Dermis microvascular lymphatic vessel endothelial cell (primary cell): ENCODE measurements at places on chromosomes 2 and 18. TPM values are rescaled to one million over a fixed set of nuclear protein-coding genes. Genes with fewer than 3 reads are reported as not detected.
A peak's percentile ranks its signal among the peaks of the same experiment; 100 is the strongest.

- no peak for DNase-seq
These were observed 585.7 kb upstream of the GCFC2 start for GRCh38 chr2:76296438-76296837.

- no peak for DNase-seq
These were observed 94.9 kb upstream of the PAPOLG start for GRCh38 chr2:60661073-60661738.

ALPG gene
- total RNA-seq, result not detected in 2 replicates

GRCh38 chr2:160417745-160418397 is 75.7 kb downstream of the RBMS1 start:
- peak; percentile 72 for DNase-seq

- DNase-seq, result no peak
These were observed 616 bp downstream of the RNPEPL1 start for GRCh38 chr2:240568678-240569522.

SH3BP4 gene
- total RNA-seq, result 16.0 and 21.7 TPM in 2 replicates

DNA sequence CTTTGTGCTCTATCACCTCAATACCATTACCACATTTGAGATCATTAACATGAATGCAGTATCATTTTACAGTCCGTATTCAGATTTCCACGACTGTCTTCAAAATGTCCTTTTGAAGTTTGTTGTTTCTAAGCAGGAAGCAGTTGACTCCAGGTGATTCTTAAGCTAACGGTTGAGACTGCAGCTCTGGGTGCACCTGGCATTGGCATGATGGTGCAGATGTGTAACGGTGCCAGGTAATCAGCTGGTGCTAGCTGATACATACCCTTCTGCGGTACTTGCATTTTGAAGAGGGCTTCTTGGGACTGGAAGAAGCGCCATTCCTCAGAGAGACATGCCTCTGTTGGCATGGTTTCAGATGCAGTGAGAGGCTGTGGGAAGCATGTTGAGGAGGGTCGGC is 19.5 kb downstream of the SIGLEC15 start:
- DNase-seq, result no peak

GRCh38 chr18:46712406-46712805 is 44.4 kb downstream of the ST8SIA5 start:
- DNase-seq, result peak; percentile 14

GRCh38 chr2:221077799-221078198 is 494.3 kb downstream of the EPHA4 start:
- DNase-seq, result no peak

FABP1 gene
- total RNA-seq, result not detected in 2 replicates

DNA sequence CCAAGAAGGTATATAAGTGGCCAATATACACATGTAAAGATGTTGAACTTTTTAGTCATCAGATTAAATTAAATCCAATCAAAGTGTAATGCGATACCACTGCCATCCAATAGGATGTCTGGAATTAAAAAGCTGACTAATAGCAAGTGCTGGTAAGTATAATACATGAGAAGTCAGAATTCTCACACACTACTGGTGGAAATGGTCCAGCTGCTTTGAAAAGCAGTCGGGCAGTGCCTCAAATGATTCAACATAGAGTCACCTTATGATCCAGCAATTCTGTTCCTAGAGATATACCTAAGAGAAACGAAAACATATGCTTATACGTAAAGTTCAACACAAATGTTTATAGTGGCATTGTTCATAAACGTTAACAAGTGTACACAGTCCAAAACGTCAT is 124.1 kb upstream of the MYT1L start:
- no peak for DNase-seq

ADAM23 gene
- 0.77 and 1.0 TPM in 2 replicates for total RNA-seq

- DNase-seq, result no peak
These were observed 16.5 kb upstream of the PSD4 start for GRCh38 chr2:113157118-113157896.

CSRNP3 gene
- 0.13 and 0.38 TPM in 2 replicates for total RNA-seq

DNA sequence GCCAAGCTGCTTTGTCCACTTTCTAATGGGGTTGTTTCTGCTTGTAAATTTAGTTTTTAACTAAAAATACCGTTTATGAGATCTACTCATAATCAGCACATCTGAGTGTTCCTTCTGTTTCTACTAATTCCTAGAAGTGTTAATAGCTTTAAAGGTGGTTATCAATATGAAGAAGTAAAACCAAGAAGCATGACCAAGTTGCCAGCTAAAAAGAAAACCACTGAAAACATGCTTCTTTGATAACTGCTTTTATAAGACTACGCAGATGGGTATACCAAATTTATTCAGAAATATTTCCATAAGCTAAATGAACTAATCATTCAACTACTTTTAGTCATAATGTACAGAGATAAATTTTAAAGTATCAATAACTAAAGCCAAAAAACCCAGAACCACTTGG is 101.8 kb downstream of the C2orf74 start:
- DNase-seq, result no peak

DNA sequence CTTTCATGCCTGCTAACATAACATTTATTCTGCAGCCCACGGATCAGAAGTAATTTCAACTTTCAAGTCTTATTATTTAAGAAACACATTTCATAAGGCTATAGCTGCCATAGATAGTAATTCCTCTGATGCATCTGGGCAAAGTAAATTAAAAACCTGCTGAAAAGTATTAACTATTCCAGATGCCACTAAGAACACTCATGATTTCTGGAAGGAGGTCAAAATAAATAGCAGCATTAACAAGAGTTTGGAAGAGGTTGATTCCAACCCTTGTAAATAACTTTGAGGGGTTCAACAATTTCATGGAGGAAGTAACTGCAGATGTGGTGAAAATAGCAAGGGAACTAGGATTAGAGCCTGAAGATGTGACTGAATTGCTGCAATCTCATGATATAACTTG is 77.6 kb downstream of the CCDC148 start:
- no peak for DNase-seq
